Stimulated activated CD4-positive, alpha-beta T cell treated with anti-CD3 and anti-CD28 coated beads, Interleukin-15, amount 100 ng/mL, for 24 hours (primary cell): ENCODE measurements at places on chromosomes 1 and 21.

GRCh38 chr21:16838331-16838730 is 674.5 kb upstream of the CXADR start:
- DNase-seq, result no peak

- peak; percentile 50 for DNase-seq
These were observed 956 bp upstream of the SCAF4 start for GRCh38 chr21:31732597-31733550.

DNA sequence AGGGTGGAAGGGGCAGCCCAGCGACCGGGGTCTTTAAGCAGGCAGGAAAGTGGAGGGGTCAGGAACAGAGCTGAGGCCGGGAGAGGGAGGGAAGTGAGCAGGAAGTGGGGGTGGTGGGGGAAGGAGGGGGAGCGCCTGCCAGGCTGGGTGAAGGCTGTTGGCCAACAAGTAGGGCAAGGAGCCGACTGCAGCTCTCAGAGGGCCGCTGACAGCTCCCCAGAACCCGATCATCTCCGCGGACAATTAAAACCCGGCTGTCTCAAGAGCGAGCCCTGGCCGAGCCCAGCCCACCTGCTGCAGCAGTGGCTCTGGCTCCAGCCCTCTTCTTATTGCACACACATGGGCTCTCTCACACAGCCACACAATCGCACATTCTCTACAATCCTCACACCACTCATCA is 51.6 kb downstream of the GRIK3 start:
- DNase-seq, result no peak

DNA sequence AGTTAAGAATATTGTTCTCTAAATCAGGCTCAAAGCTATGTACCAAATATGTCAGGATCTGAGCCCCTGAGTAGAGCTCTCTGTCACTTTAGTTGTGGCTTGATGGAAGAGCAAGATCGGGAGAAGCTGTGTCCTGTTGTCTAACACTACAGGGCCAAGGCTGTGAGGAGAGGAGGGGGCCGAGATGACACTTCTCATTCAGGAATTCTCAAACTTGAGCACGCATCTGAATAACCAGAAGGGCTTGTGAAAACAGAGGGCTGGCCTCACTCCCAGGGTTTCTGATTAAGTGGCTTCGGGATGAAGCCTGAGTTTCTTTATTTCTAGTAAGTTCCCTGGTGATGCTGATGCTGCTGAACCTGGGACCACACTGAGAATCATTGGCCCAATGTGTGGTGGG is 209.2 kb upstream of the DAB1 start:
- no peak for DNase-seq

DNA sequence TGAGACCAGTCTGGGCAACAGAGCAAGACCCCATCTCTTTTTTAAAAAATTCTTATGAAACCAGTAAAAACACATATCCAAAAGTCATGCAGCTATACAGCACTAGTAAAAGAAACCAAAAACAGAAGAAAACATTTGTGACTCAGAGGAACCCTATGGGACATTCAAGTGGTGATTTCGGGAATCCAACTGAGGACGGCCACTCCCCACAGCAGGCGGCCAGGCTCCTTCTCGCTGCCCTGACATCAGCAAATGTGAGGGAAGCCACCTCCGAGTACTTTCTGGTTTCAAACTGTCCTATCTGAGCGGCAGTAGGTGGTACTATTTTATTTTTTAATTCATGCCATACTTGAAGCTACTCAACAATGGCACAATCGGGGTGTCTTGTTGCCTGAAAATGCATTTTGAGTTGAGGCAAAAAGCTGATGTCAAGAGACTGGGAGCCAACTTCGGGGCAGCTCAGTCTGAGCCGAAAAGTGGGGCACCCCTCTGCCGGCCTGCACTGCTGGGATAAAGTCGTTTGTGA is 3.3 kb downstream of the SUMO3 start:
- DNase-seq, result no peak

GRCh38 chr1:216905137-216905536 is 181.9 kb upstream of the ESRRG start:
- no peak for DNase-seq

GRCh38 chr1:208156741-208157140 is 87.4 kb downstream of the PLXNA2 start:
- no peak for DNase-seq

DNA sequence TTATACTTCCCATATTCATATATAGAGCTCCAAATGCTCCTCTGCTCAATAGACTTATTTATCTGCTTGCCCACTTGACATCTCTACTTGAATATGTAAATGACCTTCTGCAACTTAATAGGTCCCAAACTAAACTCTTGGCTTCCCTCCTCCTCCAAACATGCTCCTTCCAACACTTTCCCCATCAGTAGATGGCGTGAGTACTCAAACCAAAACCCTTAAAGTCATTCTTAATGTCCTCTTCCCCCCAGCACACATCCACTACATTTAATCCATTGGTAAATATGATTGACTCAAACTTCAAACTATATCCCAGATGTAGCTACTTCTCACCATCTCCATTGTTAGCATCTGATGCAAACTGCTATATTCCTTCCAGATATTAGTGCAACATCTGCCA is 48.5 kb upstream of the PBX1 start:
- no peak for DNase-seq

- no peak for DNase-seq
These were observed 191.1 kb downstream of the TNR start for GRCh38 chr1:175552306-175552705.

DNA sequence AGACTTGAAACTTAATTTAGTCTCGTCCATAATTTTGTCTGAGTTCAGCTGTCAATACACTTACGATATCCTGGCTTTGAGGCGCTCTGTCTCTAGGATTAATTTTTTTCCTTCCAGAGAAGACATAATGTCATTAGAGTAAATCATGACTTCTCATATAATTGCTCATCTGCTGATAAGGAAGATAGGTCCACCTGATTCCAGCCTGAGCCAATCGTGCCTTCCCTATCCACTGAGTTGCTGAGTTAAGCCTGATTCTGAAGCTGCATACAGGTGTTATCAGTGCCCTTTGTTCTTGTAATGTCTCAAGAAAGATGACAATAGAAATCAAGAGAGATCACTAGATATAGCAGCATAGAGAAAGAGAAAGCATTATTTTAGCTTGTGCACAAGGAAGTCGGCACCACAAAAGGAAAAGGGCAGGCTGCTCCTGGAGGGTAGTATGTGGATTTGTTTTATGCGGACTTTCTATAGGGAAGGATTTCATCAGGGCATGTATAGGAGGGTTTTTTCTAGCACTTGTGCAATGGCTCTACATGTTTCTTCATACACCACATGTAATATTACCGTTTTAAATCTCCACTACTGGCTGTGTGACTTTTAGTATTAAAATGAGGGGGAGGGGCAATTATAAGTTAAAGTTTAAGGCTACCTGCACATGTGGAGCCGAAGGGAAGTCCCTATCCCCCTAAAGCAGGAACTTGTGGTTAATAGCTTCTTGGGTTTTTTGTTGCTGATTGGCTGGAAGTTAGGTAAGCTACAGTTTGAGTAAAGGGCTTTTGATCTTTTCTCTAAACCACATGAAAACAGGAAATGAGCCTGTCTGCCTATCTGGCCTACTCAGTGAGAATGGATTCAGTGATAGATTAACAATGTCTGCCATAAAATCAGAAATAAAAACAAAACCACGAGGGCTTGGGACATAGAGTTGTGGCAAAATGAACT is 133.4 kb downstream of the PLPPR5 start:
- DNase-seq, result peak; percentile 20

- DNase-seq, result no peak
These were observed 11.7 kb downstream of the PTPRC start for GRCh38 chr1:198650506-198650905.

DNA sequence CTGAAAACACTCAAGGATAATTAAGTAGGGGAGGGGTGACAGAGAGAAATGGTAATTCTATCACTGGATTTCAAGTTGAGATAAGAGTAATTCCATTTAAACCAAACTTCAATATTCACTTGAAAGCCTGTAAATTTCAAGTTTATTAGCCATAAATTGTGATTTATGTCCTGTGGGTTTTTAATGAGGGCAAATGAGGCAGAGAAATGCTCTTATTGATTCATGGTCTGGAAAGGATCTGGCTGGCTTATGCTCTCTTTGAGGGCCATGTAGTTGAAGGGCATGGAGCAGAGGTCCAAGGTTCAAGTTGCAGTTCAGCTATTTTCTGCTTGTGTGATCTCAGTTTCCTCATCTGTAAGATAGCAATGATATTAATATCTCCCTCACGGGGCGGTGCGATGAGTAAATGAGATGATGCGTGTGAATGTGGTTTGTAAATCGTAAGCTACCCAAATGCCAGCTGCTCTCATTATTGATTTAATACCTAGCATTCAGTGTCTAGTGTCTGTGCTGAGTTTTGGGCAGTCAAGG is 12.3 kb downstream of the OLFML3 start:
- no peak for DNase-seq

GRCh38 chr1:190172651-190173430 is 304.8 kb downstream of the BRINP3 start:
- DNase-seq, result no peak

DNA sequence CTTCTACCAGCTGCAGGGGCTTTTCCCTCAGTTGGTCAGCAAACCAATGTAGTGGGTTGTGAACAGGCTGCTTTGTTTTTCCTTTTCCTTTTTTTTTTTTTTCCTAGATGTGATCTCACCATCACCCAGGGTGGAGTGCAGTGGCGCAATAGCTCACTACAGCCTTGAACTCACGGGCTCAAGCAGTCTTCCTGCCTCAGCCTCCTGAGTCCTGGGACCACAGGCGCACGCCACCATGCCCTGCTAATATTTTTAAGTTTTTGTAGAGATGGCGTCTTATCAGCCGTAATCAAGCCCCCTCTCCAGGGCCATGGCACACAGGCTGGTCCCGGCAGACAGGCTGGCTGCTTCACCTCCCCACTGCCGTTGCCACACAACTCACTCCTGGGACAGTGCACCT is 3.4 kb upstream of the TRIM11 start:
- DNase-seq, result no peak
